NCI-H2081 treated with DMSO at 0.1 percent for 48 hours (cell line): ENCODE measurements at places on chromosomes 11 and 22.

GRCh38 chr11:67435031-67435726 lies 2.3 kb downstream of the PTPRCAP start:
- no peak for DNase-seq

DNA sequence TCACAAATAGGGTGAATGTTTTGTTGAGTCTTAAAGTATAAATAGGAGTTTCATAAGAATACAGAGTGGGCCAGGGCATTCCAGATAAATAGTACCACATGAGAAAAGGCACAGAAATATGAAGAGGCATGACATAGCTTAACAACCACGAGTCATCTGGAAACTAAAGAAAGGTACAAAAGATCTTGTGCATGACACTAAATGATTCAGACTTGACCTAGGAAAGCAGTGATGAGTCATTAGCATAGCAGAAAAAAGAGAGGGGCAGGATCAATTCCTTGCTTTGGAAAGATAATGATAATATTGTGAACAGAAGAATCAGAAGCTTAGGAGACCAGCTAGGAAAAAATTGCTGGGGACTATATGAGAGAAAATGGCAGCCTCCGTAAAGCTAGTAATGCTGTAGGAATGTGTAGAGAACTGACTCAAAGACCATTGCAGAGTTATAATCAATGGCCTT lies 47.6 kb upstream of the FIBIN start:
- DNase-seq, result no peak

DNA sequence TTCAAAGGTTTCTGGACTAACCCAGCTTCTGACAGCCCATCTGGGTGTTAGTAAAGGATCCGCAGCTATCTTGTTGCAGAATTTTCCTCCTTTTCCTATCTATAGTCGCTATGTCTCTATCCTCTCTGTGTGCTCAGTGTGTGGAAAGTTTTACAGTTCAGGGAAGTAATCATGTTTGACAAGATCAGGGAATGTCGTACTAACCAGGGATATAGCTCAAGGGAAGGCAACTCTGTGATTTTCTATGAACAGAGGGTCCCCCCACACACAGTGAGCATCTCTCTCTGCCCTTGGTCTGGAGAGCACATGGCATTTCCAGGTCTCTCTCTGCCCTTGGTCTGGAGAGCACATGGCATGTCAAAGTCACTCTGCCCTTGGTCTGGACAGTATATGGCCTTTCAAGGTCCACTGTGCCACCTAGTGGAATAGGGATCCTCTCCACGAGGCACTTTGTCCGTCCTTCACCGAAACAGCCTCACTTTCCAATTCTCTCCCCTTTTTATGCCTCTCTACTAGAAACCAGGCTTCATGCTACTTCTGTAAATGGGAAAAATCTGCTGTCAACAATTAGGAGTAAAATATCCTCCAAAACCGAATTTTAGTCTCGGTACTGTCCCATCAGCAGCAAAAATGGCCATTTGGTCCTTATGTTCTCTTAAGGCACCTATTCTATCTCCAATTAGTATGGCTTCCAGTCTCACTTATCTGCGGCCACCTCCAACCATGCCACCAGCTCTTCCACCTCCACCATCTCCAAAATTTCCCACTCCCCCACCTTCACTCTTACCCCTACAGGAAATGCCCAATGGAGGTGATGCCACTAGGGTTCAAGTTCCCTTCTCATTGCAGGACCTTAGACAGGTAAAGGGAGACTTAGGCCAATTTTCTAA lies 88.7 kb downstream of the IGLL5 start:
- DNase-seq, result no peak

DNA sequence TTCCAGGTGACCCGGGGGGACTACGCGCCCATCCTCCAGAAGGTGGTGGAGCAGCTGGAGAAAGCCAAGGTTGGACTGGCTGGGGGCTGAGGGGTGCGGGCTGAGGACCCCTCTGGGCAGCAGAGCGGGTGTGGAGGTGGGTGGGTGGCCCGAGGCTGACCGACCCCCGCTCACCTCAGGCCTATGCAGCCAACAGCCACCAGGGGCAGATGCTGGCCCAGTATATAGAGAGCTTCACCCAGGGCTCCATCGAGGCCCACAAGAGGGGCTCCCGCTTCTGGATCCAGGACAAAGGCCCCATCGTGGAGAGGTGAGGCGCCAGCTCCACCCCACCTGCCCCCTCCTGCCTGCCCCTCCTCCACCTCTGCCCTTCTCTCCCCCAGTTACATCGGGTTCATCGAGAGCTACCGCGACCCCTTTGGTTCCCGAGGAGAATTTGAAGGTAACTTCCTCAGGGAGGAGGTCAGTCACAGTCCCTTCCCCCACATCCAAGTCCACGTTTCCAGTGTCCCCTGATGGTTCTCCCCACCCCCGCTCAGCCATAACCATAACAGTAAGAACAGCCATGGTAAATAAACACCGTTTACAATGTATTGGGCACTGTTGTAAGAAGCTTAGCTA lies 11.2 kb downstream of the DPP3 start:
- DNase-seq, result no peak

- DNase-seq, result no peak
Measured at GRCh38 chr11:86511086-86511551, 136.4 kb downstream of the CCDC81 start.

GRCh38 chr22:17302616-17303015 lies 66.6 kb upstream of the CECR2 start:
- no peak for DNase-seq

DNA sequence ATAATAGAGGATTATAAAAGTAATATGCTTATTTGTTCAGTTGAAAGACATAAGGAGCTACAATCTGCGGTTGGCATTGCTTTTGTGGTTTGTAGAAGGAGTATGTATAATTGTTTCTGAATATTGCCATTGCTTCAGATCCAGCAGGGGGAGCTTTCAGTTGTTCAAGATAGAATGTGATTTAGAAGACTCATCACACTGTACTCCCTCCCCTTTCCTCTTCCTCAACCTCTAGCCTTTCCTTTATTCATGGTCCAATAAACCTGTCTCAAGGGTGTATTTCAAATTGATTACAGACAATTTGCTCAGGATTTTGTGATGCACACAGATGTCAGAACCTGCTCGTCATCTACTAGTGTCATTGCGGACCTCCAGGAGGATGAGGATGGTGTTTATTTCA lies 9.8 kb downstream of the PRMT3 start:
- DNase-seq, result peak; percentile 24

- DNase-seq, result no peak
Measured at GRCh38 chr11:94880216-94880615, 93.1 kb downstream of the CWC15 start.

DNA sequence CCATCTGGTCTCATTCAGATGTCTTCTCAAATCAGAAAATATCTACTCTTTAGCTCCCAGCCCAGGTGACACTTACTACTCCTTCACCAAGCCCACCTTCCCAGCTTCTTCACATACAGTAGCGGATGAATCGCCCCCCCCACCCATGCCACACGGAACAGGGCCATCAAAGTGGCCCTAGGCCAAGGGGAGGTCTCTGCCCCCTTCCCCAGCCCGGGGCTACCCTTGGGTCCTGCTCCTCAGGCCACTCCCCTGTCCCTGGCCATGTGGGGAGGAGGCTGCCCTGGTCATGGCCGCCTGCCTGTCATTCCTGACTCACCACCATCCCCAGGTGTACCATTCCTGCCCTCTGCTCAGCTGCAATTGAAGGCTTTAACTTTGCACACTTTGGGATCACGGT lies 142.8 kb downstream of the NECTIN1 start:
- no peak for DNase-seq

GRCh38 chr22:28344918-28345703 lies 334.5 kb downstream of the TTC28 start:
- no peak for DNase-seq

DNA sequence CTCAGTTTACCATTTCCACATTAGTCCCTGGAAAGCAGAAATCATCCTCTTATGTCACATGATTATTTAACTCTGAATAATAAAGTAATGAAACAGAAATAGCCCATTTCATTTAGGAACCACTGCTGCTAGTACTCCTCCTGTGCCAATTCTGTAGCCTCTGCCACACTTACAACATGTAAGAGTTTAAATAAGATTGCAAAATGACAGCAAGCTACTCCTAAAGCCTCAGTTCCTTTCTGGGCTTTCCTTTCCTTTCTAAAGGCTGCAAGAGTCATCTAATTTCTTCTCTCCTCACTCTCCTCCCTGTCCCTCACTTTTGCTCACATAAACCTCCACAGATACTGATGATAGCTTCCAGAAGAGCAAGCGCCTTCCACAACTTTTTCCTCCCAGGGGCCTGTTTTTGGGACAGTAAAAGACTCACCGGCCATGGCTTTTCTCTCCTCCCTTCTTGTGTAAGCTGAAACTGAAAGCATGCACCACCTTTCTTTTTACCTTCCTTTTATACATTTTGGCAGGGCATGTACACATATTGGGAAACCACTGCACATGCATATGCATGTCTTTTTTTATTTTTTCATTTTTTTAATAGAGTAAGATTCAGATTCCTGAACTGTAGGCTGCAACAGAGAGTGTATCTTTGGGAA lies 38.5 kb downstream of the CARD18 start:
- DNase-seq, result no peak

DNA sequence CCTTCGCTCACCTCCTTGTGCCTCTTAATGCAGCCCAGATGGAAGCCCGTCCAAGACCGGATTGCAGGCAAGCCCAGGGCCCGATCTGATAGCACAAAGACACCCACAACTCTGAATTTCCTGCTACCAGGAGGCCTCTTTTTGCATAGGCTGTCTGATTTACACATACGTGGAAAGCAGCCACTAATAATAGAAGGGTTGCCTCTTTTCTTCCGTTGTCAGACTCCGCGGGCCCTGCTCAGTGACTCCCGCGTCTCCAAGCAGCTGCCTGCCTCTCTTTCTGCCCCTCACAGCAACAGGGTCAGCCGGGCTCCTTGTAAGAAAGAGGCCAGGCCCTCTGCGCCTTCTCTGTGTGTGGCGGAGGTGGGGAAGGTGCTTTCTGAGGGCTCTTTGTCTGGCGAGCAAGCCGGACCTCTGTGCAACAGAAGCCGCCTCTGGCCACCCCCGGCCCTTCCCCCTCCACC lies 26.7 kb downstream of the FLI1 start:
- DNase-seq, result no peak

GRCh38 chr11:24588081-24588480 lies 91.2 kb downstream of the LUZP2 start:
- DNase-seq, result no peak

DNA sequence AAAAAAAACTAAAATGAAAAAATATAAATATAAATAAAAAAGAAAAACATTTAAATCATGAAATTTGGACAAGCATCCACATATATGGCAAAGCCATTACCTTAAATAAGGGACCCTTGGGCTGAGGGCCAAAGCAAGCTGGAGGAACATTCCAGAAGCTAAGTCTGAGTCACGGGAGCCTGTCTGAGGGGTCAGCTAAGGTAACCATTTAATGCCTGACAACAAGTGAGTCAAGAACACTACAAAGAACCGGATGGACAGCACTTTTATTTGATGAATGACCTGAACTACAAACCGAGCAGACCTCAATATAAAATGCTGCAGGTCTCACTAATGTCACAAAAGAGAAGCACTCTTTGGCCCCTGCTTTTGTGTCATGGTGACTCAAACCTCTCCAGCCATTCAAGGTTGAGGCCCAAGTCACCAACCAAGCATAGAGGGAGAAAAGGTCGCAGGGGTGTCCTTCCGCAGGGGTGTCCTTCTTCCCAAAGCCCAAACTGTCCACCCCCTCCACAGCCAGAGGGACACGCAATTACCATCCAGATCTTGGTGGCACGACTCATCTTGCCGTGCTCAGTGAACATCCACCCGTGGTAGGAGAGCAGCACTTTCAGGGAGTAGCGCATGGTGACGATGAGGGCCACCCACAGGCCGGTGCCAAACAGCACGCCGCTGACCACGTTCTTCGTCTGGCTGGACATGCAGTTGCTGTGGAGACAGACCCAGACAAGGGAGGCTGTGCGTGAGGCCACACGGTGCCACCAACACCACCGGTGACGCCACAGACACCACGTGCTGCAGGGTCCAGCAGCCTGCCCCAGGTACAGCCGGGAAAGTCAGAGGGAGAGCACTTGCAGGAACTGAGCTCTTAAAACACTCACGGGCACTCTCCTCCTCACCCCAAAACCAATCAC lies 34.5 kb downstream of the CPT1A start:
- no peak for DNase-seq

DNA sequence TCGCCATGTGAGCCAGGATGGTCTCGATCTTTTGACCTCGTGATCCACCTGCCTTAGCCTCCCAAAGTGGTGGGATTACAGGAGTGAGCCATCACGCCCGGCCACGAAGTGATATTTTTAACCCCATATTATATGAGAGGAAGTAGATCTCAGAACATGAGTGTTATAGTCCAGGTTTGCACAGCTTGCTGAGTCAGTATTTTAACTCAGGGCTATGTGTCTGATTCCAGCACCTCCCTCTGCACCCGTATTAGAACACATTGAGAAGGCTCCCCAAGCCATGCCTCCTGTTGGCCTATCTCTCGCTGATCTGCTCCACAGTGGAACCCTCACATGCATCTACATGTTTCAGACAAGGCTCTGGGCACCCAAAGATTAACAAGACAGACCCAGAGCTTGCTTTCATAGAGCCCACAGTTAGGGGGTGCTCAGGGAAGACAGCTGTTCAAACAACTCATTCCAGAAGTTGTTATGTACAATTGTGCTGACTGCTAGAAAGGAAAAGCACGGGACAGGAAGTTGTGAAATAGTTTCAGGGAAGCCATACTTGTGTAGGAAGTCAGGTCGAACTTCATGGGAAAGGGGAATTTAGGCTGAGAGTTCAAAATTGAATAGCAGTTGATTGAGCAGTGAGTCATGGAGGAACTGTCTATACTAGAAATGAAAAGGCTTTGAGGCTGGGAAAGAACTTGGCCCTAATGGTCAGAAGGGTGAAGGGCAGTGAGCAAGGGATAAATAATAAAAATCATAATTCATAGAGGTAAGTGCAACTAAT lies 49.3 kb upstream of the CLPB start:
- no peak for DNase-seq

DNA sequence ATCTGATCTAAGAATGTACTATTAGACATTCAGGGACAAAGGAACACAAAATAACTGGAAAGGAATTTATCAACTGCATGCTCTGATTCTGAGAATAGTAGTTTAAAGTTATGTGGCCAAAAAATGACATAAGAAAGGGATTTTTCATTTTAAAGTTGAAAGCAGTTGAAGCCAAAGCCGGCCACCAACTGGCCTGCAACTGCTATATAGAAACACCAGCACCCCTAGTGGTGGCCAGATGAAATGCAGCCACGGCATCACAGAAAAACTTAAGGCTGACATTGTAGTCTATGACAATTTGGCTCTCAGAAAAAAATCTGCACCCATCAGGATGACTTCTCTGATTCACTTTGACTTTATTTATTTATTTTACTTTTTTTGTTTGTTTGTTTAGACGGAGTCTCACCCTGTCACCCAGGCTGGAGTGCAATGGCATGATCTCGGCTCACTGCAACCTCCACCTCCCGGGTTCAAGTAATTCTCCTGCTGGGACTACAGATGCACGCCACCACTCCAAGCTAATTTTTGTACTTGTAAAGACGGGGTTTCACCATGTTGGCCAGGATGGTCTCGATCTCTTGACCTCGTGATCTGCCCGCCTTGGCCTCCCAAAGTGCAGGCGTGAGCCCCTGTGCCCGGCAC lies 59.2 kb downstream of the SLC35F2 start:
- DNase-seq, result no peak

- DNase-seq, result no peak
Measured at GRCh38 chr11:31114442-31114841, 255.1 kb downstream of the DCDC1 start.

- DNase-seq, result no peak
Measured at GRCh38 chr11:118572061-118572980, at the start of gene ARCN1. ARCN1 (plus strand) TSS chr11:118572409; CDS start chr11:118572548, 139 bp downstream.
